Activated T-helper 17 cell treated with anti-CD3 and anti-CD28 coated beads, Interleukin-2, amount 50 U/mL, for 72 hours (primary cell): ENCODE measurements at places on chromosomes 2 and 18.
A peak's percentile ranks its signal among the peaks of the same experiment; 100 is the strongest.

- ATAC-seq: no peak
Measured at GRCh38 chr18:56823986-56824565, 172.9 kb downstream of the WDR7 start.

DNA sequence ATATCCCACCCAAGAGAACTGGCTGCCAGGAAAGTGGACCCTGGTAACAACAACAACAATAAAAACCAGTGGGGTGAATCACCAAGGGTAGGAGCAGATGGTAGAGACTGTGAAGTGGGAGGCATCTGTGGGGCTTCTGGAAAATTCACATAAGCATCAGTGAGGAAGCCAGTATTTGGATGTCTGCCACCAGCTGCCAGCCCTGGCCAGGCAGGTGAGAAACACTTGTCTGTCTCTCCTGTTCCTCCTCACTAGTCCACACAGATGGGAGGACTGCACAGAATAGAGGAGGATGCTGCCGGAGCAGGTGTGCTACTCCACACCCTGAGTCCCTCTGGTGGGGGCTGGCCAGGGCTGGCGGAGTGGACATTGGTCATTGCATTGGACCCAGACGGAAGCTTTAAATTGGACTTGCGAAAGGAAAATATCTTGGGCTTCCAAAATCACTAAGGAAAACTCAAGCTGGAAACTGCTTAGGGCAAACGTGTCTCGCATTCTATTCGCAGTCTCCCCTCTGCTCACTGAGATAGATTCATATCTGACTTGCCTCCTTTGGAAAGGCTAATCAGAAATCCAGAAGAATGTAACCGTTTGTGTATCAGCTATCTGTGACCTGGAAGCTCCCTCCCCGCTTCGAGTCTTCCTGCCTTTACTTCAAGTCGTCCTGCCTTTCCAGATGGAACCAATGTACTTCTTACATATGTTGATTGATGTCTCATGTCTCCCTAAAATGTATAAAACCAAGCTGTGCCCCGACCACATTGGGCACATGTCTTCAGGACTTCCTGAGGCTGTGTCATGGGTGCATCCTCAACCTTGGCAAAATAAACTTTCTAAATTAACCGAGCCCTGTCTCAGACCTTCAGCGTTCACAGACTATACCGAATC, 69.1 kb downstream of the NAB1 start:
- ATAC-seq: peak; percentile 1

DNA sequence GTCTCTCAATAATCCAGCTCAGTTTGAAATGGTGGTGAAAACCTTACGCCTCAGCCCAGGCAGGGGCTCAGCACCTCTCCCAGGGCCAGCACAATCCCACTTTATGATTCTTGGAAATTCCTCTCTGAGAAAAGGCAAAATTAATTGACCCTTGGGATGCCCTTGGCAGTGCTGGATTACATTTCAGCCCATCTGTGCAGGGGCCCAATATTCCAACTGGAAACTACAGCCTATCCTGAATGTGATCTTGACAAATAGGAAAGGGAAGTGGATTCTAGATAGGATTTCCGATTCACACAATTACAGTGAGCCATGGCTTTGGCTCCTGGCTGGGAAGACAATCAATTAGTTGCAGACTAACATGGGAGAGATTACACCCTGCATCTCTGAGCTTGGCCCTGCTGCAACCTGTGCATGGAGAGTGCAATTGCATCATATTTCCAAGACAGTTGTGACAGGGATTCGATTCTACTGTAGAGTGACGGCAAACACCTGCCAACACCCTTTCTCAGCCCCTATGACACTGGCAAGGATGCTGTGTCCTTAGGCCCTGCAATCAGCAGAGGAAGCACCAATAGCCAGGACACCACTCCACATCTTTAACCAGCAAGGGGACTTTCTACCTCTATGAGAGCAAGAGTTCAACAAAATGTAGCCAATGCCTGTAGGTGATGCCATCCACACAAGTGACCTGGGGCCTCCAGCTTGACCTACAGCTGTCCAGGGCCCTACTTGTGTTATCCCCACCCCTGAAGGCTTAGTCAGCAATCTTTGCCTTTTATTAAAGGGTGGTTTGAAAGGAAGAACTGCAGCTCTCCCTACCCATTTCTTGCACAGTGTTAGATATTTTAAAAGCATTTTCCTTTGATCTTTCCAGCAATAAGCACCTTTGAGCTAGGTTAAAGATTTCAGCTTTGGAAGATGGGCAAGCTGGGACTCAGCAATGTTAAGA, 187.2 kb upstream of the HS6ST1 start:
- ATAC-seq: no peak

- ATAC-seq: no peak
Measured at GRCh38 chr18:2825613-2826175, 21.1 kb upstream of the EMILIN2 start.

- peak; percentile 76 for ATAC-seq
Measured at GRCh38 chr2:71545572-71546274, 92.4 kb downstream of the DYSF start.
